ENCODE measurements at places on chromosomes 6 and 20.
A peak's percentile ranks its signal among the peaks of the same experiment; 100 is the strongest.

DNA sequence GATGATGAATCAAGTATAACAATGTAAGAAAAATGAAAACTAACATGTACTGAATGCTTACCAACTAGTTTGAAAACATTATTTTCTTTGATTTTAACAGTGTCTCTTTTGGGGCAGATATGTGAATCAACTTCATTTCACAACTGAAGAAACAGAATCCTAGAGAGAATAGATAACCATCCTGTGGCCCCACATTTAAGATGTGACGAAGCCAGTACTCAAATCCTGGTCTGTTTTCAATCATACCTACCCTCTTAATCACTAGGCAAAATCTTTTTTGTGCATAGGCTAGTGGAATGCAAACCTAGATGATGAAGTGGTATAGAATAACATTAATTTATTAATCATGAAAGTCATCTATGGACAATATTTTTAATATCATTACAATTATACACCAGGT, 371.6 kb upstream of the EPHA7 start:
- DNase-seq, result no peak

DNA sequence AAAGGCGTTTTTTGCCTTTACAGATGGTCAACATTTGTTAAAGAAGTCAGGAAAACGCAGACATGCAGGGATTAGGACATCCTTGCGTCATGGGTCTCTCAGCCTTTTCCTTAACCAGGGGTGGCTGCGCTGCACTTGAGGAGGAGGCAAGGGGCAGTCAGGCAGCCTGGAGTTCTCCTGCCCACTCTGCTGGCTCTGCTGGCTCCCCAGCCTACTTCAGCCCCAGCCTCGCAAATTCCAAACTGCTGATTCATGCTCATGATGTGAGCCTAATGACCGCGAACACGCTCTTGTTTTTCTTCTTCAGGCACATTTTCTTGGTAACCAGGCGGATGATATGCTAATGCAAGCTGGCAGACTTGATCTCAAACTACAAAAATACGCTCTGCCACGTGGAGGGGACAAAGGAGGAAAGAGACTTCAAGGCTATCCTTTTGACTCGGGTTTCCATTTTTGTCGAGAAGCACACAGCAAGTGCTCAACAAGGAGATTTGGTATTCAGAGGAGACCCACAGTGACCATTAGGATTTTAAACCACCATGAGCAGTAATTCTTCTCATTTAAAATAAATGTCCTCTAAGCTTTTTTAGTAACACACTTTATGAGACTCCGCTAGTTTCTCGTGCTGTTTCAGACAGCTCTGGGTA, 290.3 kb upstream of the STXBP5 start:
- DNase-seq, result peak; percentile 99

DNA sequence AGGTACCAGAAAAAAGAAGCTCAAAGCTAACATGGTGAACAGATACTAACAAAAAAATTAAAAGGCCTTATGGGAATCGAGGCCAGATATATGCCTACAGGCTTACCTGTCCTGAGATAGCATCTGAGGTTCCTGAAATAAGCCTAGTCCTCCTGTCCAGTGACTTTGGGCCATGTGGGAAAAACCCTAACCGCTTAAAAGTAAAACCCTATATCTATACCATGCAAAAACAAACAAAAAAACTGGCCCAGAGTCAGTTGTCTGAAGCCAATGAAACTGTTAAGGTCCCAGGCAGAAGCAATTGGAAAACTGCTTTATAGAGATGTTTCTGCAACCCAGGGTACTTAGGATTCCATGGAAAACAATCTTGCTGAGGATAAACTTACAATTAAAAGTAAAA, 122.9 kb downstream of the HIVEP1 start:
- no peak for DNase-seq

DNA sequence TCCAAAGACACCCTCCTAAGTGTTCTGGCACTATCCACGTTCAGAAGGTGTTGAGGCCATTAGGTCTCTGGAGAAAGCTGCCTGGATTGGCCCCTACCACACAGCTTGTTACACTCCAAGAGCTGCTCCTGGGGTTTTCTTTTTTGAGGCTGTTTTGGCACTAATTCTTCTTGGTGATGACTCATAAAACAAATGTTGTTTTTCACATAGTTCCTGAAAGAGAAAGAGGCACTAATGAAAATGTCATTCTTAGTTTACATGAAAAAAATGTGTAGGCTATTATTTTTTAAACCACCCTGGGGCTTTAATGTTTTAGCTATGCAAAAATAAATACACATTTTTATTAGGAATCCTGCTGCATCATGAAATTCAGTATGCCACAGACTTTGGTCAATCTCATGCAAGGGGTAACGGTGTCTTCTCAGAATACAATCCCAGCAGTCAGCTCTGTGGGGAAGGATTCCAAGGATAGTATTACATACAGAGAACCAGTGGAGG, 38.1 kb downstream of the TBPL1 start:
- peak; percentile 62 for DNase-seq

DNA sequence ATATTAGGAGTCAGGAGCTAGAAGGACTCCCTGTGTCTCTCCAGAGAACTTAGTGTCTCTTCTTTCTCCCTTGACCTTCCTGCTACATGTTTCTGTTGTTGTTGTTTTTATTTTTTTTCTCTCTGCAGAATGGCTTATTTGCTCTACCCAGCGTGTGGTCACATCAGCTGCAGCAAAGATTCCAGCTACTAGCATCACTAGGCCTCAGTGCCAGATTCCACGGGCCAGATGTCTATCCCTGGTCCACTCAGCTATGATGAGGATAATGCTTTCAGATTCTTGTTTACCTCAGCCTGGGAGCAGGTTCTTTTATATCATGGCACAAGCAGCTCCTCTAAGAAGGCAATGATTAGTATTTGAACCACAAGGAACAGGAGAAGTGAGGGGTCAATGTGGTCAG, 110.0 kb downstream of the PLCB1 start:
- DNase-seq, result no peak

DNA sequence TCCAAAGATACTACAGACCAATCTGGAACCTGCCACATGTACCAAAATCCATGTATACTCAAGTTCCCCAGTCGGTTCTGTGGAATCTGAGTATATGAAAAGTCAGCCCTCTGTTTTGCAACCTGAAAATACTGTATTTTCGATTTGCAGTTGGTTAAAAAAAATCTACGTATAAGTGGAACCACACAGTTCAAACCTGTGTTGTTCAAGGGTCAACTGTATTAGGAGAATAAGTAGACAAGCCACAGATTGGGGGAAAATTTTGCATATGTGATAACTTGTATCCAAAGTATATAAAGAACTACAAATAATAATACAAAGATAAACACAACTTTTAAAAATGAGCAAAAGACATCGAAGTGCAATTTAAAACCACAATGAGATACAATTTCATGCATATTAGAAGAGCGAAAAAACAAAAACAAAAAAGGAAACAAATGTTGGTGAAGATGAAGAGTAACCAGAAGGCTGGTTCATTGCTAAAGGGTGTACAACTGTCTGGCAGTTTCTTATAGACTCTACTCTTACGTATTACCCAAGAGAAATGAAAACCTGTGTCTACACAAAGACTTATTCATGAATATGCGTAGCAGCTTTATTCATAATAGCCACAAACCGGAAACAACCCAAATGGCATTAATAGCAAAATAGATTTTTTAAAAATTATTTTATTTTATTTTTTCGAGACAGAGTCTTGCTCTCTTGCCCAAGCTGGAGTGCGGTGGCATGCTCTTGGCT, 180.8 kb downstream of the BCAS1 start:
- no peak for DNase-seq

DNA sequence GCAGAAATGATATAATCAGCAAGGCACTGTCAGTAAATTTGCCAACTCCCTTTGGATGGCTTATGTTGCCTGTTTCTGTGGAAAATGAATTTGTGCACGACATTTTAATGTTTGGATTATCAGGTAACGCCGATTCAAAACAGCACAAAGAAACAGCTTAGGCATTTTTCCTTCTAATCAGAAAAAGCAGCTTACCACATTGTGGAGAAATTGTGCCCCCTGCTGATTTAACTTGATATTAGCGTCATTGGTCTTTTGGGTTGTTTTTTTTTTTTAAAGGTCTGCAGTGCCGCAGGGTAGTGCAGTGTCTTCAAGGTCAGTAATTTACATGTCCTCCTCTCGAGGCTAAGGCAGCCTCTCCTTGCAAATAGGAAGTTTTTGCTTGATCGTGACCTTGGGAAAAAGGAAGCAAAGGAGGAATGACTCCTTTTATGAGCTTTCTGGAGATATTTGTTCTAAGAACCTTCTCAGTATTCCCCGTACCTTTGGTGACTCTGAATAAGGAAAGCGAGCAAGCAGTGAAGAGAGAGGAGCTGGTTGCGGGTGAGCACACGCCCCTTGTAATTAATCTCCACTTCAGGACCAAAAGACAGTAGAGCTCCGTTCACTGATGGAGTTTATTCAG, 79.1 kb downstream of the ELOVL4 start:
- peak; percentile 75 for DNase-seq
